ENCODE measurements at places on chromosomes 6 and 20. TPM values are rescaled to one million over a fixed set of nuclear protein-coding genes. Genes with fewer than 3 reads are reported as not detected.

- DNase-seq: no peak
These were observed 45.4 kb upstream of the ID1 start for GRCh38 chr20:31559704-31560093.

- no peak for DNase-seq
These were observed 20.7 kb upstream of the AMD1 start for GRCh38 chr6:110853754-110854477.

GRCh38 chr6:121711472-121711871 lies 276.0 kb downstream of the GJA1 start:
- no peak for DNase-seq

- DNase-seq: no peak
These were observed 4.0 kb upstream of the TFAP2D start for GRCh38 chr6:50709366-50709734.

DNA sequence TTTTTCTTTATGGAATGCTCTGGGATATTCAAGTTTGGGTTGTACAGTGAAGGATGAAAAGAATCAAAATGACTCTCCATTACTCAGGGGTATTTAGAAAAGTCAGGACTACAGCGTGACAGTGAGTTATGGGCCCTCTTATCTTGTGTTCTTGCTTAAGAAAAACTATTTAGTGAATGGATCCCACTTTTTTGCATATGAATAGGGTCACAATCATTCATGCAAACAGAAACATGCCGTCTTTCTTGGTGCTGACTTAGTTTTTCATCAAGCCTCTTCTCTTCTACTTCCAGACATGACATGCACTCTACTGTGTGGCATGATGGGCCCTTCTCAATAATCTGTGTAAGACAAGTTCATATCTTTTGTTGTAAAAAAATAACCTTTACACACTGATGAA lies 488.4 kb upstream of the MMS22L start:
- no peak for DNase-seq

DNA sequence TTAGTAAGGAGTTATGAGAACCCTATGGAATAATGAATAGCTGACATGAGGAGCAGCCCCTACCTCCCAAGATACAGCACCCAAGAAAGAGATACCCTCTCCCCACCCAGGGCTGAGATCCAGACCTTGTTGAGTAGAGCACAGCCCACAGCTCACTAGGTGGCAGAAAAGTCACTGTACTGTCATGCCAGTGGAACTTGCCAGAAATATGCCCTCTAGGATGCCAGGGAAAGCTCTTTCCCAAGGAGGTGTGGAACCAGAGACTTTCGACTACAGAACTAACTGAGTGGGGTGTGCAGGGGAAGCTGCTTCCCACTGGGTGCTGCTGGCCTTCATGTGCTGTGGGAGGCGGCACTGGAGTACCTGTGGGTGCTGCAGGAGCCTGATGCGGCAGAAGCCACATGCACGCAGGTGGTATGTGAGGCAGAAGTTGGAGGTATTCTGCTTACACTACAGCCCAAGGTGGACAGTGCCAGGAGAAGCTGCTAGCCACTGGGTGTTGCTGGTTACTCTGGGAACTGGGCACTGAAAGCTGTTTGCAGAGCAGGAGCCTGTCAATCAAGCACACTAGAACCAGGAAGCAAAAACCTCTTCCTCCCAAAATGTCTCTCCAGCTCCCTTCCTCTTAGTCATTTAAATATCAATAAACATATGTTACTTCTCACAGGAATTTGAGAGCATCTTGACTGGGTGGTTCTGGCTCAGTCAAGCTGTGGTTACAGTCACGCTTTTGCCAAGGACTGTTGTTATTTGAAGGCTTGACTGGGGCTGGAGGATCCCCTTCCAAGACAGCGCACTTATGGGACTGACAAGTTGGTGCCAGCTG lies 17.8 kb downstream of the ARMC12 start:
- no peak for DNase-seq

DNA sequence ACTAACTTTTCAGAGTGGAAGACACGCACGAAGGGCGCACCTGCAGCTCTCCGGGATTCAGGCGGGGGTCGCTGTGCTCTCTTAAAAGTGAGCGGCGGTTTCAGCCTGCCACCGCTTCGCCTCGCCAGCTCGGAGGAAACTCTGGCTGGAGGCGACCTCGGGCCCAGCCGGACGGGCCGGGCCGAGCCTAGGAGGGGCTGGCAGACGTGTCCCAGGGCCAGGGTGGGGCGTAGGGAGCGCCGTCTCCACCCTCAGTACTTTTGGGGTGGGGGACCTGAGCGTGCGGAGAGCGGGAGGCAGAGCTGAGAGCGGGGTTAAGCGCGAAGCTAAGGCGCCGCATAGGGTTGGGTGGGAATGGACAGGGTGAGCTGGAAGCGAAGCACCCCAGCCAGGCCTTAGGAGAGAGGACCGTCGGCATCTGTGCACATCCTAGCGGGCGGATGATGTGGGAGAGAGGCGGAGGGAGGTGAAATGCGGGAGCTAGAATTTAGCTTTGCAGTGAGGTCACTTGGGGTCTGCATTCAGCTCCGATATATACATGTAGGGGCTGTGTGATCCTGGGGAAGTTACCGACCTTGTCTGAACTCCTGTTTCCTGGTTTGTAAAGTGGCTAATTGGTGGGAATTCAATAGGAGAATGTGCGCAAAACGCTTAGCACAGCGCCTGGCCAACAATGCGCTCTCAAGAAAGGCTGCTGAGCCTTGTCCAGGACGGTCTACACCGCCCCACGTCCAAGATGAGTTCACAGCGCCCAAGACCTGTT lies 6.5 kb upstream of the TFAP2A start:
- no peak for DNase-seq

SYTL3 gene
- 3.0 TPM for total RNA-seq

GJA10 gene
- not detected for total RNA-seq
